ENCODE measurements at places on chromosomes 5 and 9.

DNA sequence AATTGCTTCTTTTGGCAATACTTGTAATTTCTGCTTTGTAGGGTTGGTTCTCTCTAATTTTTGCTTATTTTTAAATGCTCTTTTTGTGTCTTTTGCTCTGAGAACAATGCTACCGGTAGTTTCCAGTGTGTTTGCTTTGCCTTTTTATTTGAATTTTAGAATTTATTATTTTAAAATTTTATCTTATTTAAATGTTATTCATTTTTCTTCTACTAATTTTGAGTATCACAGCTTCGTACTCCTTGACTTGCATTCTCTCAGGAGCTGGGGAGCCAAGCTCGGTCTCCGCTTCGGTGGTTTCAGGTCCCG, 45.9 kb downstream of the ANXA2R start:
- DNase-seq: no peak

DNA sequence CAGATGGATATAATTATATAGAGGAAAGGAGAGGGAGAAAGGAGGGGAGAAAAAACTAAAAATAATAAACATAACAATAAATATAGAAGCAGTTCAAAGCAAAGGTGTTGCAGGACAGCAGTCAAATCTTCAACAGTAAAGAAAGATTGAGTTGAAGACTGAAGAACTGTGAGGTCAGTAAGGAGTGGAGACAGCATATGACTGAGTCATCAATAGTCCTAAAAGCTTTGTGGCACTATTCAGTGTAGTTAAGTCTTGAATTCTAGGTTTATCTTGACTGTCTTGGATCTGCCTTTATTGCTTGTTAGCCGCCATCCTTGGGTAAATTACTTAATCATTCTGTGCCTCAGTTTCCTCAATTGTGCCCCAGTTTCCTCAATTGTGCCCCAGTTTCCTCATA, 137.0 kb downstream of the MRPS30 start:
- DNase-seq: no peak

DNA sequence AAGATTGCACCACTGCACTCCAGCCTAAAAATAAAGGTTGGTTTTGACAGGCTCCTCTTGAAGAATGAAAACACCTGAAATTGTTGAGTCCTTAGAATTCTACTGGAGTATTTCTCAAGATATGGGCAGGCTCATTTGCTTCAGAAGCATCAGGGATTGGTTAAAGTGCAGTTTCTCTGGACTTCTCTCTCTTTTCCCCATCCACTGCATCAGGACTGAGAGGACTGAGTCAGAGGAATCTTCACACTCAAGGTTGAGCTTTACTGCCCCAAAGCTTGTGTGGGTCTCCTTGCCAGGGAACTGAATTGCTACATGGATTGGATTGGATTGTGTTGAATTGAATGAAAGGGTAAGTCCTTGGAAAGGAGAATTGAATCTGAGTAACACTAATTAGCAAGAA, 7.5 kb upstream of the CCDC69 start:
- no peak for DNase-seq

DNA sequence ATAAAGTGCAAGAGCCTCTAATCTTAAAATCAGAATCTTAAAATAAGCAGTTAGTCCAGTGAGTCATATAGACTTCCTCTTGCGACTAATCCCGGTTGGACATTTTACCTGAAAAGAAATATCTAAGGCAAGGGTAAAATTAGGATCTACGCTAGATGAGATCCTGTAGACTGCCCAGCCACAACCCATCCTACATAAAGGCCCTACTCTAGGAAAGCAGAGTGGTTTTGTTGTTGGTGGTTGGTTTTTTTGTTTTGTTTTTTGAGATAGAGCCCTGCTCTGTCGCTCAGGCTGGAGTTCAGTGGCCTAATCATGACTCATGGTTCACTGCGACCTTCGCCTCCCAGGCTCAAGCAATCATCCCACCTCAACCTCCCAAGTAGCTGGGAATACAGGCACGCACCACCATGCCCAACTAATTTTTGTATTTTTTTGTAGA, 6.9 kb downstream of the TSC1 start:
- no peak for DNase-seq

GRCh38 chr5:15267966-15268365, 232.0 kb upstream of the FBXL7 start:
- DNase-seq: no peak

DNA sequence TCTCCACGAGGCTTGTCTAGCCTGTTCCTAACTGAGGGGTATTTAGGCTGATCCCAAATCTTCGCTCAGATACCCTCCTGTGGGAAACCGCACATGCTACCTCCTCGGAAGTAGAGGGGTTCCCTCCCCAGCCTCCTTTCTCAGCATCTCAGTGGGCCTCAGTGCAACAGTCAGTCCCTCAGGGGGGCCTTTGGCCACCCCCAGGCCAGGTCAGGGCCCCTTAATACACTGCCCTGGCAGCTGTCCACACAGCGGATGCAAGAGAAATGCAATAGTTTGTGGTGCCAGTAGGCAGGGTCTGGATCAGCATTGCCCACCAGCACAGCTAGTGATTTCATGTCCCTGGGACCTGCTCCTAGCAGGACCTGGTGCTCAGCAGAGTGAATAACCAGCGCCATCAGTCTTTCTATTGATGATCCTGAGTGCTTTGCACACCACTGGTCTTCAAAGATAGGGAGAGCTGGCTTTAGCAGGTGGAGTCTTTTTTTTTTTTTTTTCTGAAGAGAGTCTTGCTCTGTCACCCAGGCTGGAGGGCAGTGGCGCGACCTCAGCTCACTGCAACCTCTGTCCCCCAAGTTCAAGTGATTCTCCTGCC, 7.5 kb downstream of the PLPP7 start:
- no peak for DNase-seq

- no peak for DNase-seq
Measured at GRCh38 chr5:7208938-7209337, 187.0 kb upstream of the ADCY2 start.

DNA sequence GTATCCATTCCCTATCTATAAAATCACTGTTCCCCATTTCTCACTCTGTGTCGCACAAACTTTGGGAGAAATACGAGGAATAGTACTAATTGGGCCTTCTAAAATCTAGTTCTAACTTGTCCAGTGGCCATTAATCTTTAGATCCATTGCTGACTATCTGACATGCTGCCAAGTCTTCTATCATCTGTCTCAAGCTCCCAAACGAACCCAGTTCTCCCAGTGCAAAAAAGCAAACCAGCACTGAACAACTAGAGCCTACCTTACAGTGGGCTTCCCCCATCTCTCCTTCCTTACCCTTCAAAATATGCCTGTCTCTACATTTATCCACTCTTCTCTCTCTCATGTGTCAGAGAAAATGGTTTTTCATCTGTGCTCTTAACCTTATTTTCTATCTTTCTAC, 3.2 kb upstream of the SPINK7 start:
- DNase-seq: no peak

Data from RWPE2 (cell line).